ENCODE measurements at places on chromosomes 7 and 10.

DNA sequence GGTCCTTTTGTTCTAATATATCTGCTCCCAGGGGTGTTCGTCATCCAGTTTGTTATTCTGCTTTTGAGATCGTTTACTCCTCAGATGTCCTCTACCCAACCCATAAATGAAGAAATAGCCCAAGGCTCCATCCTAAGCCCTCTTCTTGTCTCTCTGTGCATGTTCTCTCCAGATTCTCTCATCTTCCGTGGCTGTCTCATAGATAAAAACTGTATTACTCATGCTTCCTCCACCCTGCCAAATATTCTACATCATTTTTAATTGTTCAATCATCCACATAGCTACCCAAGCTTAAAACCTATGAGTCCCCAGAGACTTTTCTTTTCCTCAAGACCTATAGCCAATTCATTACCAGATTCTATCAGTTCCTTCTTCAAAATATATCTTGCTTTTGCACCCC is 44.9 kb downstream of the CAV1 start:
- no peak for DNase-seq

DNA sequence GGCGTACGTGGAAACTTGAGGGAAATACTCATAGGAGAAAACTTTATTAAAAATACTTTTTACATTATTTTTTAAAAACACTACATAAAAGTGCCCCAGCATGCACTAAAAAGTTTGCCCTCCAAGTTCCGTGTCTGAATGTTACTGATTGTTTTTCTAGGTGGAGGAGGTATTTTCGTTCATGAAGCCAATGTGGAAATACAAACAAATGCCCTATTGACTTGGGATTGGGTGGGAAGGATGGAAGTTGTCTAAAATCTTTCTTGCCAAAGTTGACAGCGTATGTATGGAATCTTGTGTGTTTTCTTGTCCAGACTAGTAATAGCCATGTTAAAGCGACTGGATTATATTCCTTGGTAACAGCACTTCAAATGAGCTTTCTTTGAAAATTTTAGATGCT is 1.2 kb downstream of the PROSER2 start:
- DNase-seq, result no peak

DNA sequence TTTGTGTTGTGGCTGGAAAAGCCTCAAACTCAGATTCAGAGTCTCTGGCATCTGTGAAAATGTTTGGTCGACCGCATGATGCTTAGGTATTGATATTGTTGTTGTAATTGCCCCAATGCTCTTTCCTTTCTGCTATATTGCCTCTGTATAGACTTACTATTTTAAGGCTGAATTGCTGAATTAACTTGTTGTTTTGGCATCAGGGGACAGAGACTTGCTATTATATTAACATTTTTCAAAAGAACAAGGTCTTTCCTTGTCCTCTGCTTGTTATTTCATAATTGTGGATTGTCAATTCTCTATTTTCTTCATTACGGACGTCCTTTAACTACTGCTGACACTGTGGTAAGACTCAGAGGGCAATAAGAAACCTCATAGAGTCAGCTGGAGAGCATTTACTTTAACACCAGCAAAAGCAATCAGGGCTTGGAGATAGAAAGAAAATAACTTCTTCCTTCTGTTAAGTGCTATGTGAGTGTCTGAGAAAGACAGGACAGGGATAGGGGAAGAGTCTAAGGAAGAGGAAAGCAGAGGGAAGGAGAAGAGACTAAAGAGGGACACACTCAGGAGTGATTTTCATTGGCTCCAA is 17.6 kb downstream of the CPED1 start:
- no peak for DNase-seq

DNA sequence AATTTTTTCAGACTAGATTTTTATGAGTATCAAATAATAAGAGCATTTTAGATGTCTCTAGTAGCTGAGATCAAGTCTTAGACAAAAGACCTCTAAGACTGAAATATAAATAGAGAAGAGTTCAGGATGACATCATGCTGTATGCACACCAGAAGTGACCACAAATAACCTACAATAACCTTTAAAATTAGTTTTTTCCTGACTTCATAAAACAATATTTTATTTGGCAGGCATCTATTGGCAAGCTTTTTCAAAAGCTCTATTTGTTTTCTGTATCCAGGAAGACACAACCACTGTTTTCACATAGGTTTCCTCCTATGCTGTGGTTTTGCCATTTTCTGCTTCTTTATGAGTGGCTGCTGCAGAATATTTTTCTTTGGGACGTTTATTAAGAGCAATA is 359.1 kb downstream of the CRPPA start:
- DNase-seq, result no peak

- no peak for DNase-seq
These were observed 39.8 kb upstream of the SRGN start for GRCh38 chr10:69048103-69048502.

DNA sequence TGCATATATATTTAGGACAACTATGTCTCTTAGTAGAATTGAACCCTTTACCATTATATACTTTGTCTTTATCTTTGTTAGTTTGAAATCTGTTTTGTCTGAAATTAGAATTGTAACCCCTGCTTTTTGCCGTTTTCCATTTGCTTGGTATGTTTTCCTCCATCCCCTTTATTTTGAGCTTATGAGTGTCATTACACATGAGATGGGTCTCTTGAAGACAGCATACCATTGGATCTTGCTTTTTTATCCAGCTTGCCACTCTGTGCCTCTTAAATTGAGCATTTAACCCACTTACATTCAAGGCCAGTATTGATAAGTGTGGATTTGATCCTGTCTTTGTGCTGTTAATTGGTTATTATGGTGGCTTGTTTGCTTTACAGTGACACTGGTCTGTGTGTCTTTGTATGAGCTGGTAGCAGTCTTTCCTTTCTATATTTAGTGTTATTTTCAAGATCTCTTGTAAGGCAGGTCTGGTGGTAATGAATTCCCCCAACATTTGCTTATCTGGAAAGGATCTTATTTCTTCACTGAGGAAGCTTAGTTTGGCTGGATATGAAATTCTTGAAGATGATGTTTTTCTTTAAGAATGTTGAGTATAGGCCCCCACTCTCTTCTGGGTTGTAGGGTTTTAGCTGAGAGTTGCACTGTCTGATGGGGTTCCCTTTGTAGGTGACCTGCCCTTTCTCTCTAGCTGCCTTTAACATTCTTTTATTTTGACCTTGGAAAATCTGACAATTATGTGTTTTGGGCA is 149.5 kb downstream of the AHR start:
- no peak for DNase-seq

GRCh38 chr7:81501220-81501619 is 268.6 kb downstream of the HGF start:
- DNase-seq, result no peak

DNA sequence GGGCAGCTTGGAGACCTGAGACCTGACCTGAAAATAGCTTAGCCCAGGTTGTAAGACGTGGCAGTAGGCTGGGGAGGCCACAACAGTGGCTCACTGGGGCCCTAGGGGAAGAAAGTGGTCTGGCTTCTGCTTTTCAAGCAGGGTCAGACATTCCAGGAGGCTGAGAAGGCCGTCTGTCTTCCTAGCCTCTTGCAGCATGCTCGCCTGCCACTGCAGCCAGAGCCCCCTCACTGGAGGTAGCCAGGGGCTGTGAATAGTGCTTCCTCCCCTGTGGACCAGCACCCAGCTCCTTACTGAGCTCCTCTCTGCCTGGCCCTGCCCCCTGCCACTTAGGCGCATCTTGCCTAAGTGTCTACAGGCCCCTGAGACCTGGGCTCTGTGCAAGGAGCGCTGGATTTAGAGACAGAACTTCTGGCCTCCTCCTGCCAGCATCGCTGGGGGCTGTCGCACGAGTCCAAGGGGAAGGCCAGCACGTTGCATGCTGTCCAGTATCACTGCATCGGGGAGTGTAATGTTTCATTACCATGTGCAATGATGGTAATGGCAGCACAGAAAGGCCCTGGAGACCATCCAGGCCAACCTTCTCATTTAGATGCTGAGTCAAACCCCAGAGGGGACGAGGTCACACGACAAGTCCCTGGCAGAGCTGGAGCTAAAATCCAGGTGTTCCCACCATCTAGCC is 12.7 kb downstream of the ZMIZ1 start:
- no peak for DNase-seq

DNA sequence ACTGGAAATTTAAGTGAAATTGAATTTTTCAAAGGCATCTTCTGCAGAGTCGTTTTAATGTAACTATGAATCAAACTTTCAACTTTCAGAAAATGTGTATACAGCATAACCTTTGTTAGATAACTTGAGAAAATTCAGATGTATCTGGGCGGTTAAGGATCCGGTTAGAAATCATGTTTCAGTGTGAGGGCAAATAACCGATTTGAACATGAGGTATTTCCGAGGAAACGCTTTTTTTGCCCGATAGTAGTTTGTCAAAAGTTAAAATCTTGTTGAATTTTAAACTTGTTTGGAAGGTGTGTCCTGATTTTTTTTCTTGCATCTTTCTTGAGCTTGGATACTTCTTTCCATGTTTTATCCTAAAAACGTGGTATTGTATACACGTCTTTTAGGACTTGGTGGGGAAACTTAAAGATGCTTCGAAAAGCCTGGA is 1.3 kb upstream of the BMI1 start:
- DNase-seq, result no peak

- DNase-seq, result no peak
These were observed 62.3 kb upstream of the DGKI start for GRCh38 chr7:137909042-137909441.

GRCh38 chr7:43492896-43493295 is 90.0 kb upstream of the STK17A start:
- no peak for DNase-seq

GRCh38 chr10:124119946-124120345 is 26.5 kb upstream of the CHST15 start:
- DNase-seq, result no peak

DNA sequence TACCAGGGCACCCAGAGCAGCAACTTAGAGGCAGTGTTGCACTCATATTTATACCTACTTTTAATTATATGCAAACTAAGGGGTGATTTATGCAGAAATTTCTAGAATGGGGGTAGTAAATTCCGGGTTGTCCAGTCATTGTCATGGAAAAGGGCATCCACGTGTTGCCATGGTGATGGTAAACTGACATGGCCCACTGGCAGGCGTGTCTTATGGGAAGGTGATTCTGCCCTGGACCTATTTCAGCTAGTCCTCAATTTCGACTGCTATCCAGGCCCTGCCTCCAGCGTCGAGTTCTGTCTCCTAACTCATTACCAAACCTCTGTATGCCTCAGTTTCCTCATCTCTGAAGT is 12.8 kb downstream of the SNX8 start:
- no peak for DNase-seq

GRCh38 chr7:108345710-108346336 is 110.4 kb downstream of the NRCAM start:
- DNase-seq, result no peak

DNA sequence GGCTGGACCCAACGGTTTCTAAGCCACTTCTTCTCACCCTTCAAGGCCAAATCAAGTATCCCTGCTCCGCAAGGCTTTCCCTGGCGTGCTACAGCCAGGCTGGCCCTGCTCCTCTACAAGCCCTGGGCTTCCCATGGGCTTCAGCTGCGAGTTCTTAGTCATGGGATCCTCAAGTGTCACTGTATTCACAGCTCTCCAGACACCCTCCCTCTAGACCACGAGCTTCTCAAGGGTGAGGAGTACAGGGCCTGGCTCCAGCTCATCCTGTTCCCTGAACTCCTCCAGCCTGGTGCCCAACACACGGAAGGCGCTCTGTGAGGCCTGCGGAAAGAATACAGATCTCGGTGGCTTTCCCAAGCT is 38.8 kb downstream of the FAM53B start:
- DNase-seq, result no peak

- DNase-seq, result no peak
These were observed 2.4 kb upstream of the UNC5B start for GRCh38 chr10:71209731-71210541.

DNA sequence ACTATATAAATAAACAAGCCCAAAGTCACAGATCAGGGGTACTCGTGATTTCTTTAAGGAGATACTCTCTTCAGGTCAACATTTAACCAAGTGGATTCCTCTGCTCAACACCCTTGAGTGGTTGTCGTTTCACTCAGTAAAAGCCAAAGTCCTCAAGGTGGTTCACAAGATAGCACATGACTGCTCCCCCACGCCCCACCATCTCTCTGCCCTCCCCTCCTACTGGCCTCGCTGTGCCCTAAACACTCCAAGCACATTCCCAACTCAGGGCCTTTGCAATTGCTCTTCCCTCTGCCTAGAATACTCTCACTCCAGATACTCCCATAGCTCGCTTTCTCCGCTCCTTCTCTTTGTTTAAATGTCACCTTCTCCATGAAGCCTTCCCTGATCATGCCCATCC is 72.1 kb upstream of the FHIP2A start:
- DNase-seq, result no peak

GRCh38 chr10:6642876-6643275 is 62.8 kb upstream of the PRKCQ start:
- no peak for DNase-seq

DNA sequence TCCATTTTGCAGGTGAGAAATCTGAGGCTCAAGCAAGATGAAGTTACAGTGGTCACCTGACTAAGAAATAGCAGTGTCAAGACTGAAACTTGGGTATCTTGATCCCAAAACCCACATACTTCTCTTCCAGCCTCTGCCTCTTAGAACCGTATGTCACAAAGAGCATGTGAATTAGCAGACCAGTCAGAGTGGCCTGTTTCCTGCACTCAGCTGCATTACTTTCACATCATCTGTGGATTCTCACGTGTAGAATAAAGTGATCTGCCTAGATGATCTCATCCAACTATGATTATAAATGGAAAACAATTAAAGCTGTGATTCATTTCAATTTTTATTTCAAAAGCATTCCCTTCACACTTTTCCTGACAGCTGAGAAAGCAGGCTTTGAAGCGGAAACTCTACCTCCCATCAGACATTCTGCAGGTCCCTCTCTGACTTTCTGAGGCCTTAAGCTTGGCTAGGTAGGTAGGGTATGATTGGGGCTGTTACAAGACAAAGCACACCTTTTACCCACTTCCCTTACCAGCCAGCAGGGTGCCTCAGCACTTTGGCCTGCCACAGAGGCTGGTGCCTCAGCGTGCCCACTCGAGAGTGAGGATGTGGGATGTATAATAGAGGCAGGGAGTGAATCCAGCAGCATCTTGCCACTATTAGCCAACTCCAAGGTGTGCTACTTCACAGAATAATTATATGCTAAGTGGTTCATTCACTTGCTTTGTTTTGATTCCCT is 70.2 kb upstream of the PDE1C start:
- DNase-seq, result no peak

GRCh38 chr10:122280156-122280555 is 9.1 kb downstream of the BTBD16 start:
- no peak for DNase-seq

DNA sequence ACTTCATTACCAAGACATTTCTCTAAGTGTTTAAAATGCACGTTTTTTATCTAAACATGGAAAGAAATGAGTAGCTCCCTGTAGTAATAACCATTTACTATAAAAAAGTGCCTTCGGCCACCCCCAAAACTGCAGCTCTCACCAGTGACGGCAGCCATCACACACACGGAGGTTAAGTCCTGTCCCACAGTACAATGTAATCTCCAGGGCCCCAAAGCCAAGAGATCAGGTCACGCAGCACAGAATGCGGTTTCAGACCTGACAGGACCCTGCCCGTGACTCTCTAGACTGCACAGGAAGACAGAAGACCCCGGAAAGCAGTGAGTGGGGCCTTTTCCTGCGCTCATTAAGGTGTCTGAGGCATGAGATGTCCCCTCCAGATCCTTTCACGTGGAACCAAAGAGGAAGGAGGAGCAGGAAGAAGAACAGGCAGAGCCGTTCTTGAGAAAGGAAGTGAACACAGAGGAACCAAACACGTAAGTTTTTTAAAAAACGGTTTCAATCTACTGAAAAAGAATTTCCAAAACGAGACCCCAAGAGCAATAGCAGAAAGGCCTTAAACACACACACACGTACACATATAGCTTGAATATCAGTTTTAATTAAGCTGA is 125.7 kb downstream of the ZMYND11 start:
- DNase-seq, result no peak
